ENCODE measurements at places on chromosomes 1 and 21.

DNA sequence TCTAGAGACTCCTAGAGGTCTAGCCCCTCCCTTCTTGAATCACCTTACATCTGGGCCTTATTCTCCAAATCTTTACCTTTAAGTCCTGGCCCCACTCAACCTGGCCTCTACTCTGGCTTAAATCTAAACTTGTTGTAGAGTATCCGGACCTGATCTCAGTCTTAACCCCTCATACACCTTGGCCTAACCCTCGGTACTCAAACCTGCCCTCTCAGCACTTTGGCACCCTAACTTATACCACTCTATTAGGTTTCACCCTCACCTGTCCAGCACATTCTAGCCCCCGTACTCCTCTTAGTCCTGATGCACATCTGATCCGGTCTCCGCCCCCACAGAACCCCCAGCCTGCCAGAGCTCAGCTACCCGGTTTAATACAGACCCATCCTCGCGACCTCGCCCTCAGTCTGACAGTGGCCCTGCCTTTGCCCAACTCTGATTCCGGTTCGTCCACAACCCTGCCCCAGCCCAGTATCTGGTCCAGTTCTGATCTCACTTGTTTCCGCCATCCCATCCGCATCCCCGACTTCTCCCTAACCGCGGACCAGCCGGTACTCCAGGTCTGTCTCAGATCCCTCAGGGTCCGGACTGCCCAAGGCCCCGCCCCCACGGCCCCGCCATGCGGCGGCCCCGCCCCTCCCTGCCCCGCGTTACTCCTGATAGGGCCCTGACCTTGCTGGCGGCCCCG, 1.5 kb downstream of the TRIM62 start:
- no peak for DNase-seq

DNA sequence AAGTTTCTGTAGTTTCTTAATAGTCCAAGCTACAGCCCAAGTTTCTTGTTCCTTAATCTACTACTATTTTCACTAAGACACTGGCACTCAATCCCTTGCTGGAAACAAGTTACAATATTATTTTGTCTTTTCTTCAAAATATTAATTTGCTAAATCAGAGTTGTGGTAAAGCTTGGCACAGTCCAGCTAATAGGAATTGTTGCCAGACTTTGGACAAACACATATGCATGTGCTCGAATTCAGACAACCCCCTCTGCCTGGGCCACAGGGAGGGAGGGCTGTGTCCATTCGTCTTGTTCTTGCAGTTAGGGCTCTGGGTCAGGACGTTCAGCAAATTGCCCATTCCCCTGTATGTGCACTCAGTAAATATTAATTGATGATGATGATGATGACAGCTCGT, 103.6 kb downstream of the CNIH3 start:
- no peak for DNase-seq

DNA sequence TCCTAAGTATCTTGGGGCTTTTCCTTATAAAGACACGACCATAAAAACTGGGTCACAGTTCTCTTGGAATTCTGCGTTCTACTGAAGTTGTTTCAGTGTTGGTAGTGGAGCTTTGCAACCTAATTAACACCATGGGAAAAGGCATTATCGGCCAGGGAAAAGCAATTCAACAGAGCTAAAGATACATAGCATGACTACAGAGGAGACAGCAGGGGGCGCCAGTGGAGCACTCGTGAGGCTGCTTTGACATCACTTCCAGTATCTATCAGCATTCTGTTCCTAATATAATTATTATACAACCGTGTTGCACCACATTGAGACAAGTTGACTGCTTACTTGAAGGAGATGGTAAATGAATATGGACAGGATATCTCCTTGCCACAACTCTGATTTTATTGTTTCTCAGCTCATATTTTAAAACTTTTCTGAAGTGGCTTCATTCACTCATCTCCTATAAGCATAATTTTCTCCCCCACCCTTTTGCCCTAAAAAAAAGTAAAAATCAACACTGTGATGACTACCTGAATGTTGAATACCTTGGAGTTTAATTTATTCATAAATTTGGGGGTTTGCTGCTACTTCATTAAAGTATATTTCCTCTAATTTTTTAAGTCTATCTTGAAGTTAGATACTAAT, 39.4 kb downstream of the ZP4 start:
- no peak for DNase-seq

DNA sequence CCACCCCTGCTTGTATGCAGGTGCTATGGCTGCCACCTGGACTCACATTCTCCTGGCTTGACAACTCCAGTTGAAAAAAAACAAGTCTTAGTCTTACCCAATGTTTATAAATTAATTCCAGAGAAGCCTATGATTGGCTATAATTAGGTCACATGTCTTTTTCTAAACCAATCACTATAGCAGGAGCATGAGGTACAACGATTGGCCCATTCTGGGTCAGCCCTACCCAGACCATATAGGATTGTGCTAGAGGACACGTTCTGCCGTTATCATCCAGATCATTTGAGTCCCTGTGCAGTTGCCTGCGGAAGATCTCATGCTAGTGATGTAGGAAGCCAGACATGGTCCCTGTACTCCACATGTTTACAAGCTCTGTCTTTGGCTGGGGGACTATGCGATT, 41.9 kb upstream of the PARP1 start:
- DNase-seq, result no peak

- no peak for DNase-seq
Measured at GRCh38 chr1:1242461-1243265, 3.9 kb downstream of the C1QTNF12 start.

DNA sequence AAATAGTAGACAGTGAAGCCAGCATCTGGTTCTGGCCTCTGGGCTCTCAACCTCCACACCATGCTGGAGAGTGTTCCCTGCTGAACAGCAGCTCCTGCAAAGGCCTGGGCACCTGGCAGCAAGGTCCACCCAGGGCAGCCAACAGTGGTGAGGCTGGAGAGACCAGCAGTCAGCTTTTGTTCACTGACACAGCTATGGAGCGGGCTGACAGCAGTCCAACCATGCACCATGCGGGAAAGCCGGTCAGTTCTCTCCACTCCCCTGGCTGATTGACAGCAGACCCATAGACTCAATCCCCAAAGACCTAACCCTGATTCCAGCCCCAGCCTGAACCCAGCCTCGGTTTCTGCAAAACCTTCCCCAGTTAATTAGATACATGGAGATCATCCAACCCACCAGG, 49.0 kb downstream of the KLHDC7A start:
- no peak for DNase-seq

Measured in HFF-Myc (cell line).